ENCODE measurements at places on chromosomes 5 and 9.

DNA sequence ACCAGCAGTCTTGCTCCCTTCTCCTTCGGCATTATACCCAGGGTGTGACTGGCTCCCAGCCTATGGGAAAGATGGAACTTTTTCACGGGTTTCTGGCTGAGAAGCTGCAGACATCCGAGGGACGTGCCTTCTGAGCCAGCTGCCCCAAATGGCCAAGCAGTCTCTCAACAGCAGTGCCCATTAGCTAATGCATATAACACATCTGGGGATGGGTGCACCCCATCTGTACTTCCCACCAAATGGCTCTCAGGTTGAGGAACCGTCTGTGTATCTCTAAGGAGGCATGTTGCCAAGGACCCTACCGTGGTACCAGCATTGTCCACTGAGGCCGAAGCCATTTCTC is 25.0 kb downstream of the C5orf15 start:
- DNase-seq: no peak

DNA sequence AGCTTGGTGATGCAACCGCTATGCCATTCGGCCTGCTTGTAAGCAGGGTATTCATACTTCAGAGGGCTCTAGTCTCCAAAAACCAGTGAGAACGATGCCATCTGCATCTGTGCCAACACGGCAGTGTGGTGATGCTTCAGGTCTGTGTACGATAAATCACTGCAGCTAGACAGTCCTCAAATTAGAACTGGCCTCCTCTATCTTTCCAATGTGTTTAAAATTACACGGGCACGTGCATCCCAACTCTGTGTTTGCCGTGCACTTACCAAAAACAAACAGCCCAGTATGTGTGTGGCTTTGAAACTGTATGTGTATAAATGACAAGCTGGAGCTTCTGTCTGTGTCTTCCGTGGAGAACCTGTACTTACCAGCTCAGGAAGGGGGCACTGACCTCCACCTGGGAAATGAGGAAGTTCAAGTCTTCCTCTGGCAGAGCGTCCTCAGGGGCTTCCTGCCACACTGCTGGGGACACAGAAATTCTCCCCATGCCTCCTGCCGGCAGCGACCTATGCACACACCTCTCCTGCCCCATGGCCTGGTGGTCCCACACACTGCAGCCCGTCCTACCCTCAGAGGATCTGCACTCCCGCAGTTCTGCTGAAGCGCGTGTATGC is 12.3 kb downstream of the MED10 start:
- DNase-seq: no peak

- no peak for DNase-seq
Observed at GRCh38 chr9:13027879-13028278, 251.6 kb downstream of the MPDZ start.

GRCh38 chr5:113776168-113776567 is 262.7 kb downstream of the YTHDC2 start:
- DNase-seq: no peak

GRCh38 chr9:95459178-95459577 is 57.6 kb downstream of the PTCH1 start:
- no peak for DNase-seq

- DNase-seq: no peak
Observed at GRCh38 chr5:16005225-16005624, 174.4 kb downstream of the MARCHF11 start.

DNA sequence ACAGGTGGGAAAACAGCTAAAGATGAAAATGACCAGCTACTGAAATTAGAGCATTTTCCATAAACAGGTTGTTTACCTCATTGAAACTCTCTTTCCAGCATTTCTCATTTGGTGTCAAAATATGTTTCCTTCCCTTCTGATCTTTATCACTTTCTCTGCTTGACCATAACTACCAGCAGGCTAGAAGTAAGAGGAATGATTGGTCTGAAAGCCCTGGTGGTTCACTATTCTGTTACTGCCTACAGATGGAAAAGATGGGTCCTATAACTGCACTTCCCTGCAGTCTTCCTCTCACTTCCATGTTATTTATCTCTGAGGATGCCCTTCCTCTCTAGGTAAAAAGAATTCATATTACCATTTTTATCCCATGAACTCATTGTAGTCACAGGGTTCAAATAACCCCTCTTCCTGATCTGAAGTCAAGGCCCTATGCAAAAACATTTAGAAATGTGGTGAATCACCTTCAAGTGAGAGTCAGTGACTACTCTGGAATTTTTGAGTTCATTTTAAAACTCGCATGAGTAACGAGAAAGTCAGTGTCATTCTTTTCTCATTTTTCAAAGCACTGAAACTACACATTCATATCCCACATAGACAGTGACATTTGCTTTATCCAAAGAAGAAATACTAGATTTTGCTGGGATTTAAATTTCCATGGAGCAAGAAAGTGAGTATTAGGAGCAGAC is 51.7 kb downstream of the ZNF474 start:
- no peak for DNase-seq

DNA sequence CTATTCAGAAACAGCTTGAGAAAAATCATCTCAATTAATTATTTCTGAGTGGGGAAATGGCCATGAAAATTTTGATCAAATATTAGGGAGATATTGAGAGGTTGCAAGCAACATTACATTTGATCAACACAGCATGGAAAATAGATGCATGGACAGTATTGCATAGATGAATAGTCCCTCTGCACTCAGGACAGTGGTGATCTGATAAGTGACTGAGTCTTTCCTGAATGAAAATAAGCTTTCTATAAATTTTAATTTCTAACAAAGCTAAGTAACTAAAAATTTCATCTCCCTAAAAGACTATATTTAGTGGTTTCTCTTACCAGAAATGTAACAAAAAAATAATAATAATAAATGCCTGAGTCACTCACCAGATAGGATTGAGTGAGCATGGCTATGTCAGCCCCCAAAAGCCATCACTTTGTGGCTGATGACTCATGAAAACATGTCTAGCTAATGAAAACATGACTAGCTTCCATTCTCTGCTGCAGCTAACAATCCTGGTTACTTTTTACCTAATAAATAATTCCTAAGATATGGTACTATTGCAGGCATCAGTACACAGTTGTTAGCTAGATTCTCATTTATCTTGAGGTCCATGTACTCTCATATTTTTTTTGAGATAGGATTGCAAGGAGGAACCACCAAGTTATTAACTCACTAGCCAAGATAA is 1294.8 kb upstream of the ACO1 start:
- no peak for DNase-seq

DNA sequence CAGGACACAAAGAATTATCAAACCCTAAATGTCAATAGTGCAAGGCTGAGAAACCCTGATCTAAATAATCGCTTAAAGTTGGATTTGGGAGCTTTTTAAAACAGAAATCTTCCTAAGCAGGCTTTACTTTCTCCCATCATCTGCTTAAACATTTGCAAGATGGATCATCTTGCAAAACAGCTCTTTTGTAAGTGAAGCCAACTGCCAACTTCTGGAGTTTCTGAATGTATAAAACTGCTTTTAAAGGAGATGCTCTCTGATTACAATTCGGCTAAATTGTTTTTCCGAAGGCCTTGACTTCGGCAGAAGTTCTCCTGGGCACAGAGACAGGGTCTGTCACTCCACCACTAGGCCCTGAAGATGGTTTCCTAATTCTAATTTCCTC is 1.3 kb downstream of the PTPN3 start:
- DNase-seq: no peak

DNA sequence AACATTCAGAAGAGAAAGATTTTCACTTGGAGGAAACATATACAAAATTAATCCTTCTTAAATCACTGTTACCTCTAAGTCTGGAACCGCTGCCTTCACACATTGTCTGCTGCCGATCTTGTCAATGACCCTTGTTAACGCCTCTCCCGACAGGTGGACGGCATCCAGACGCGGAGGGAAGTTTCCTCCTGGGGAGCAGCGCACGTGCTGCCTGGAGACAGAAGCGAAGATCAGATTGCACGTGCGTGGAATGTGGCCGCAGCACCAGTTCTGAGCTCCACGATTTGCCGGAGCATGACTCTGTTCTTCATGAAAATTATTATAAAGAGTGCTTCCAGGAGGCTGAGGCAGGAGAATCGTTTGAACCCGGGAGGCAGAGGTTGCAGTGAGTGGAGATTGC is 183.6 kb upstream of the IRX4 start:
- no peak for DNase-seq

GRCh38 chr5:134001938-134002731 is 2.6 kb downstream of the VDAC1 start:
- DNase-seq: no peak

GRCh38 chr9:4739587-4740387 is 1.2 kb downstream of the AK3 start:
- no peak for DNase-seq

DNA sequence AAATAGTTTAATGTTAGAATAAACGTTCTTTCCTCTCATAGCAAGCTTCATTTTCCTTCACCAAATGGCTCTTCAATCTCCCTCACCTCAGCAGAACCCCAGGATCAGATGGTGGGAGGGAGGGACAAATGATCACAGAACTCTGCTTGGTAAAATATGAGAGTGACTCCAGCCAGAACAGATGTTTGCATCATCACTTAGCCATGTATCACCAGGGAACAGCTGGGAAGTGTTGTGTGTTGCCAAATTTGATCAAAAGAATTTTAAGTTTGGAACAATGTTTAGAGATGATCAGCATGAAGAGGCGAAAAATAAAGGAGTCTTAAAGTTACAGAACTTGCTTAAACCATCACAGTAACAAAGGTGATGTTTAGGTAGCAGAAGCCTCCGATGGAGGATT is 115.7 kb downstream of the FRMD3 start:
- DNase-seq: no peak

DNA sequence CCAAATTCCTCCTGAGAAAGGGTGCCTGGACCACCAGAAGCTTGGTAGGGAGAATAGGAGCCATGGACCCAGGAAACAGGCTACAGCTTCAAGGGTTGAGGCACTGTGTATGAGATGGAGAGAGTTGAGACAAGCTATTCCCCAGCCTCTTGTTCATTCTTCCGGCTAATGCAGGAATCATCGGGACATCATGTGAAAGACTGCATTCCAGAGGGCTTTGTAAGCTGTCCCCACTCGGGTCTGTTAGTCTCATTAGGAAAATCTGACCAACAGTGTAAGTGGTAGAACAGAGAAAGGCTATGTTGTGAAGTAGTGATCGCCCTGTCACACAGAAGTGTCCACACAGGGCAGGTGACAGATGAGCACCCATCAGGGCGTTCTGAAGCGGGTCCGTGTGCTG is 81.4 kb downstream of the GABBR2 start:
- DNase-seq: no peak

GRCh38 chr5:102532123-102532522 is 33.3 kb upstream of the SLCO6A1 start:
- DNase-seq: no peak

DNA sequence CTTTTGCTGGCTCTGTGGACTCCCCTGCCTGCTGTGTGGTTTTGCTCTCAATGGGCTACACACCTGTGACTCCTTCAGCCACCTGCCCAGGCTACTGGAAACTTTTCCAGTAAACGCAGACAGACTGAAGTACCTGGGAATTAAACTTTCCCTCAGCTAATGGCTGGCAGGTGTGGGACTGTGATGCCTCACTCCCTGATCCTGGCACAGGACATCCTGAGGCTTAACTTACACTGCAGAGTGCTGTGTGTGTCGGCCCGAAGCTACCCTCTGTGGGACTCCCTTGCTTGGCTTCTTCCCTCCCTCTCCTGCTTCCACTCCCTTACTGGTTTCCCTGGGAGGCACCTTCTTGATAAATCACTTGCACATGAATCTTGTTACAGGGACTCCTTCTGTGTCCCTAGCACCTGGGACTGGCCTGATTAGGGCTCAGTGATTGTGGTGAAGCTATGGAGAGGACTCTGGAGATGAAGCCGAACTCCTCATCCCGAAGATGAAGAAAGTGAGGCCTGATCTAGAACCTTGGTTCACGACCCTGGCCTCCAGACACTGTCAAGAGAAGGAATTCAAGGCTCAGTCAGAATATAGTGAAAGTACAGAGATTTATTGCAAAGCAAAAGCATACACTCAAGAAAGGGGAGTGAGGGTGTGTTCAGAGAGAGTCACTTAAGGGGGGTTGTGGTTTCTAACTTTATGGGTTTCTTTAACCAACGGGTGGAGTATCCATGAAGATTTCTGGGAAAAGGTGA is 113.4 kb upstream of the ALDH1B1 start:
- DNase-seq: no peak

- DNase-seq: no peak
Observed at GRCh38 chr5:127243011-127243410, 47.6 kb upstream of the MEGF10 start.

- no peak for DNase-seq
Observed at GRCh38 chr9:93698140-93698908, 121.9 kb downstream of the PHF2 start.

- no peak for DNase-seq
Observed at GRCh38 chr5:10525124-10525495, 38.8 kb upstream of the ANKRD33B start.

- no peak for DNase-seq
Observed at GRCh38 chr5:165149431-165149830, 1644.0 kb downstream of the MAT2B start.

DNA sequence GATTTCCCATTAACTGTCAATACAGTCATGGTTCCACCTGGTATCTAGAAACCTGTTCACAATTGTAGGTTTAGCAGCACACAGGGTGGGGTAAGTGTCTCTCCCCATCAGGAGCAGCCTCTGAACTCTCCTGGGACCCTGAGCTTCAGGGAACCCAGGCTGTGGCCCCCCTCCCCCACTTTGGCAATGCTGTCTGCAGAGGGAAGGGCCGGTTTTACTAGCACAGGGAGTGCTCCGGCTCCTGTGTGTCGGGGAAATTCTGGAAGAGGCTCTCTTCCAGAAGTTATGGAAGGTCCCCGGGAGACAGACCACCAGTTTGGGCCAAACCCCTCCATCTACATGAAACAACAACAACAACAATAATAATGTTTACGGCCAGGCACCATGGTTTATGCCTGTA is 9.9 kb downstream of the DAB2IP start:
- DNase-seq: no peak

GRCh38 chr9:124707666-124708065 is 63.4 kb downstream of the NR6A1 start:
- no peak for DNase-seq

DNA sequence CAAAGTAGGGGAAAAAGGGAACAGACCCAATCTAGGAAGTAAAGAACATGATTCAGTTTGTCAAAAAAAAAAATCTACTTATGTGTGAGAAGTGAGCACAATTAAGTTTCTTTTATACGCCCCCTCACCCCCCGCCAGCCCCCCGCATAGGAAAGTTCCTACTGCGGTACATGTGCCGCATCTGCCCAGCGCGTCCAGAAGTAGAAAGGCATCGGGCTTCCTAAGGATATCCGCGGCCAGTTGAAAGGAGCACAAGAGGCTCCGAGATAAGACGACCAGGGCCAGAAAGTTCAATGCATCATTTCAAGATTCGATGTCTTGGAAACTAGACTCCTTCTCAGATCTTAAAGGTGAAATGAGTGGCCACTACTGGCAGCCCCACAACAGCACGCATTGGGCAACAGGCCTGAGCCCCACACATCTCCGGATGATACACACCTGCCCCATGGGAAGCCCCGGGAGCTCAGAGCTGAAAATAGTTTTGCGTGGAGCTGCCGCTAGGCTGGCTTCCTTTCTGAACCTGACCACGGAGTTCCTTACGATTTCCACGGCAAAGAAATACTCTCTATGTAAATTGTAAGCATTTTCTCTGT is 203.9 kb downstream of the RAB3C start:
- no peak for DNase-seq

- no peak for DNase-seq
Observed at GRCh38 chr5:81896764-81897163, 75.1 kb upstream of the ATG10 start.

Data from CD4-positive, alpha-beta T cell treated with Interferon gamma for 1 hour (primary cell).